ENCODE measurements at places on chromosomes 2 and 18.

DNA sequence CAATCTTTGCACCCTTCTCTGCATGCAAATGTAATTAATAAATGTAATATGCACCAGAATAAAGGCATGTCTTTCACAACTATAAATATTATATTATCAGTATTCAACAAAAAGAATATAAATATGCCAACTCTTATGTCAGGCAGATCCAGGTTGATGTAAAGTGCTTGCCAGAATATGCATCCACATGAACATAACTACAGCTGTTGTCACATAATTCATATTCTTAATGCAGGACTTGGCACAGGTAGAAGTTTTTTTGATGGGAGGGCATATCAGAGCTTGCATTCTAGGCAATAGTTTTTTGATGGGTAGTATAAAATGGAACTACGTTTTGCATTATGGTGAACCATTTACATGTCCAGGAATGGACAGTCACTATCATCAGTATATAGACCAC is 544.3 kb downstream of the ZNF804A start:
- no peak for DNase-seq

DNA sequence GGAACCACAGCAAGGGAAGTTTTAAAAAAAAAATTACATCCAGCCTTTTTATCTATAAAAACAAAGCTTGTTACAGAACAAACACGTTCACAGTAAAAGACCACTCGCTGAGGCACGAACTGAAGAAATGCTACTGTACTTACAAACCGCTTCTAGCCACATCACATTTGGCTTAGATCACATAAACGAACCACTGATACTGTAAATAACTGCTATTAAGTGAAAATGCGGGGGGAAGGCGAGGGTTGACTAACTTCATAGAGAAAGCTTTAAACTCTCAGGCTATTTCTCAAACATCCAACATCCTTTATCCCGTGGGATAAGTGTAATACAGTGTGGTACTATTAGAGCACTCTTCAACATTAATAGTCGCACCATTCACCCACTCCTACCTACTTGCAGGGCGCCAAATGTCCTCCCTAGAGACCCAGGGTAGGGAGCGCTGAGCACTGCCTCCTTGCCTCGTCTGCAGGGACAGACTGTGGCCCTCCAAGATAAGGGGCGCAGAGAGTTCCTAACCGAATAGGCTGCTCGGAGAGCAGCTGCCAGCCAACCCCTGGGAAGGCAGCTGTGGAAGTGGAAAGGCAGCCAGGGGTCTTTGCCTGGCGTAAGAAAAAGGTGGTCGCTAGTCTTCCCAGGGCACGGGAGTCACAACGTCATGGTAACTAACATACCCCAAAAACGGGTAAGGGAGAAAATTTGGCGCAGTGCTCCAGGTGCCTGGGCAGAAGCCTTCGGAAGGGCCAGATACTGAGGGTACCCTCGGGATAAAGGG is 854 bp downstream of the GPR155 start:
- no peak for DNase-seq

DNA sequence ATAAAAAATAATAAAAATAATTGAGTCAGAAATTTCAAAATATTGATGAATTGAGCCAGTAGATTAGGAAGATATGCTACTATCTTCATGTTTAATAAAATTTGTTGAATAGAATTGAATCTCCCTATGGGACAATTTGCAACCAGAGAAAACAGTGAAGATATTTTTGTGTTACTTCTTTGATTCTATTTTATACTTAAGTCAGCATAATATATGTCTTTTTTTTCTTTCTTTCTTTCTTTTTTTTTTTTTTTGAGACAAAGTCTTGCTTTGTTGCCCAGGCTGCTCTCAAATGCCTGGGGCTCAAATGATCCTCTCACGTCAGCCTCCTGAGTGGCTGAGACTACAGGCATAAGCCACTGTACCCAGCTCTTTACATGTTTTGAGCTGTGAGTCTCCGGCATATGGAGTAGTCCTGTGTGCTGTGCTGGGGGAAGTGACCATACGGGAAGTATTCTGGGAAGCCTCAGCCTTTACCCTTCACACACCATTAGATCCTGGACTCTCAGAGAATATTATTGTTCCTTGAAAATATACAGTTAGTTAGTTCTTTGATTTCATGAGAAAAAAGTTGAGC is 13.8 kb upstream of the IAH1 start:
- DNase-seq: no peak

DNA sequence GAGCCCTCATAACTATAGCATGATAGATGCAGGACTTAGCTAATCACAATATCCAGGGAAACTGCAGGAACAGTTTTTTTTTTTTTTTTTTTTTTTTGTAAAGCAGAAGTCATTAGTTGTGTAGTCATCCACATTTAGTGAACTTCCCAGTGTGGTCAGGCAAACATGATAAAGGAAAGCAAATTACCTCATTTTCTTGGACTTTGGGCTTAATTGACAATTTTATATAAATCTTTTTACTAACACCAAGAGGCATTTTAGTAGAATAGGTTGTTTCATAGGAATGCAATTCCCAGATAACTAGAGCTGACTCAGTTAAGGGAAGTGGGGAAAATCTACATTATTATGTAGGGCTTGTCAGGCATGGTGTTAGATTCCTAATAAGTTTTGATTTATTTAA is 142.7 kb upstream of the GCFC2 start:
- DNase-seq: no peak

DNA sequence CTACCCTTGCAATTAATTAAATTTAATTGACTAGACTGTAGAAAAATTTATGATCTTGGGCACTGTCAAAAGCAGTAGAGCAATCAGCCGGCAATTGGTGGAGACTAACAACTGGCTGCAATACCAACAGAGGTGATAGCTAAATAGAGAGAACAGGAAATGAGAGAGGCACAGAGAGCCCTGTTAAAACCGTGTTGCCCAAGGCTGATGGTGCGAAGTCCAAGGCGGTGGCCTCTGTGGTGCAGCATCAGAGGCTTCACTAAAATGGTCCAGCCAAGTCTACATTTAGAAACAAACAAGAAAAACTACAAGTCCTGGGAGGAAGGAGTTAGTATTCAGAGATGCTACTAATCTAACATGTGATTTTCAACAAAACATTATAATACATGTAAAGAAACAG is 115.6 kb downstream of the NETO1 start:
- no peak for DNase-seq

DNA sequence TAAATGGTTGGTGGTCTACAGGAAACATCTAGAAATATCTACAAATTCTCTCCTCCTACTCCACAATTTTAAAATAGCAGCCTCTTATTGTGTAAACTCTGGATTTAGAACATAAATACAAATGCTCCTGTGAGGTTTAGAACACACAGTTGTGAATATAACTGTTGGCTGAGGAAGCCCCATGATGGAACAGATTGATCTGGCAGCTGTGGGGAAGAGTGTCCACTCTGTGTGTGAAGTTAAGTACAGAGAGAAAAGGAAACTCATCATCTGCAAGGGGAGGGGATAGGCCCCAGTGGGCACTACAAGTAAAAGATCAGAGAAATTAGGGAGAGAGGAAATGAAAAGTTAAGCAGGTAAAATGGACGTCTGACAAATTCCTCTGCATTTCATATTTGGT is 422.7 kb upstream of the FSHR start:
- no peak for DNase-seq

GRCh38 chr2:68385220-68385906 is 20.3 kb downstream of the PLEK start:
- no peak for DNase-seq
